Activated naive CD4-positive, alpha-beta T cell treated with anti-CD3 and anti-CD28 coated beads, Interleukin-2, amount 10 ng/mL, durations not matched to agents 7 days and 5 days (primary cell): ENCODE measurements at places on chromosomes 5 and 9.
A peak's percentile ranks its signal among the peaks of the same experiment; 100 is the strongest.

DNA sequence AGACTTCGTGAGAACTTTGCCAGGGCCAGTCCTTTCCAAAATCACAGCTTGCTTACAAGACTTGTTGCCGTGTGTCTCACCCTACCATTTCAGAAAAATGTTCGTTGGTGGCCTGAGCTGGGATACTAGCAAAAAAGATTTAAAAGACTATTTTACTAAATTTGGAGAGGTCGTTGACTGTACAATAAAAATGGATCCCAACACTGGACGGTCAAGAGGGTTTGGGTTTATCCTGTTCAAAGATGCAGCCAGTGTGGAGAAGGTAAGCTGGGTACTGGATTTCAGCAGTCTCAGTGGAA, 1.4 kb downstream of the HNRNPAB start:
- H3K4me3 ChIP-seq = peak overlapping the region; percentile 86
- H3K27me3 ChIP-seq = peaks cover 4% of the 10 kb centered on the region
- peaks cover 54% of the 10 kb centered on the region for H3K36me3 ChIP-seq
- no peak for DNase-seq
- H3K27ac ChIP-seq = peak overlapping the region; percentile 85

DNA sequence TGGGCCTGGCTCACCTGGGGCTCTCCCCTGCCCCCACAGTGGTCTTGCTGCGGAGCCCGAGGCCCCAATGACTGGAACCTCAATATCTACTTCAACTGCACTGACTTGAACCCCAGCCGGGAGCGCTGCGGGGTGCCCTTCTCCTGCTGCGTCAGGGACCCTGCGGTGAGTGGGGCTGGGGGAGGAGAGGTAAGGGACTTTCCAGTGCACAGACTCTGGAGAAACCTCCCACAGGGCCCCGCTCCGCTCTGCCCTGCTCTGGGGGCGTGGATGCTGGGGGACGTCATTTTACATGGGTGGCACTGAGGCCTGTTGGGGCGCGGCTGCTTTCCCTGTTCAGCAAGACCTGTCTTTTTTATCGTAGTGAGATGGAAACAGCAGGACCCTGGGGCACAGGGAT, 7.6 kb downstream of the TSPAN17 start:
- peaks cover 50% of the 10 kb centered on the region for H3K4me1 ChIP-seq
- no peaks in the 10 kb centered on the region for H3K27me3 ChIP-seq
- H3K36me3 ChIP-seq = peaks cover 23% of the 10 kb centered on the region

- H3K4me3 ChIP-seq = no peak overlapping the region
- no peak for DNase-seq
- peaks cover 4% of the 10 kb centered on the region for H3K27me3 ChIP-seq
- no peak overlapping the region for H3K27ac ChIP-seq
Observed at GRCh38 chr5:160445132-160445531, 23.5 kb downstream of the PTTG1 start.

DNA sequence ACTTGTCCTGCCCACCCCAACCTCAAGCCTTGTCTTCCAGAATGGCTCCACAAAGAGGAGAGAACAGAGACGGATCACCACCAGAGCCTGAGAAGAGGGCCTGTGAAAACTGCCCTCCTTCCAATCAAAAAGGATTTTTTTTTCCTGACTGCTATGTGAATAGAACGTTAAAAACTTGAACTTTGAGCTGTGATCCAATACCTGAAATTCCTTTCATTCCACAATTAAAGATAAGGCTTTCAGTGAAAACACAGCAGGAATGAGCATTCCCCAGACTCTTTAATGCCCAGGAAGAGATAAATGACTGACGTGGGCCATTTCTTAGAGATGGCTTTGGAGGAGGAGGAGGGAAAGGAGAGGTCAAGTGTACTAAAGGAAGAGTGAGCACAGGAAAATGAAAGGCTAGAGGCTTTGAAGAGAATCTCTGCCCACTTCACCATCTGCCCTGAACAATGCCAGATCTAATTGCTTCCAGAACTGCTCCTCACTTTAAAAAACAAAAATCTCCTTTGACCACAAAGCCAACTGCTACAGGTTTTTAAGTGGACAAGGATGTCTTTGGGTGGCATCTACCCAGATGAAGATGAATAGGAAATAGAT, 177.9 kb upstream of the MAP3K1 start:
- peaks cover 29% of the 10 kb centered on the region for H3K27me3 ChIP-seq
- peaks cover 9% of the 10 kb centered on the region for H3K4me1 ChIP-seq
- H3K27ac ChIP-seq = no peak overlapping the region

DNA sequence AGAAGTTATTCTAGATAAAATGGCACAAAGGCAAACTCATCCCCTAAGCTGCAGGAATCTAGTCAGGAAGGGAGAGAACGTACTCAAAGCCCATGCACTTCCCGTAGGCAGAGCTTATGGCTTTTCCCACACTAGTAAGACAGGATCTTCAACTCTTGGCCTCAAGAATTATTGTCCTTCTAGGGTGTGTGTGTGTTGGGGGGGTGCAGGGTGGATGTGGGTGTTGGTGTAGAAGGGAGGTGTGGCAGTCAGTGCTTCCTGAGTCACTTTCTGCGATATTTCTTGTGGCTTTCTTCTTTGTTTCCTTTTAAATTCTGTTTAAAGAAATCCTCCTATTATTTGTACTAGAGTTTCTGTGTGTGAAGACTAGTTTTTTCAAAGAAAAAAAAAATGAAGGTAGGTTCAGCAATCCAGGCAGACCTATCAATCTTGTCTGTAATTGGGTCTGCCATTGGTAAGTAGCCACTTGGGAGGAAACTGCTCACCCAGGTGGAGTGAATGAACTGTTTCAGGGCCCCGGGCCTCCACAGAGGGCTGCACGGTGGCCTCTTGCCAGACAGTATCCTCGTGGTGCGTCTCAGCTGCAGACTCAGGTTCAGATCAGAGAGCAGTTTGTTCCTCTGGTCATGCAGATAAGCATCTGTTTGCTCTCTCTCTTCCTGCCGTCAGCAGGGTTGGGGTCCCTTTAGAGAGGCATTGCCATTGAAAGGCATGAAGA, 131.9 kb downstream of the NPR3 start:
- peak overlapping the region; percentile 60 for H3K27ac ChIP-seq
- no peaks in the 10 kb centered on the region for H3K36me3 ChIP-seq
- no peaks in the 10 kb centered on the region for H3K27me3 ChIP-seq
- peak; percentile 24 for DNase-seq
- H3K4me3 ChIP-seq = no peak overlapping the region

DNA sequence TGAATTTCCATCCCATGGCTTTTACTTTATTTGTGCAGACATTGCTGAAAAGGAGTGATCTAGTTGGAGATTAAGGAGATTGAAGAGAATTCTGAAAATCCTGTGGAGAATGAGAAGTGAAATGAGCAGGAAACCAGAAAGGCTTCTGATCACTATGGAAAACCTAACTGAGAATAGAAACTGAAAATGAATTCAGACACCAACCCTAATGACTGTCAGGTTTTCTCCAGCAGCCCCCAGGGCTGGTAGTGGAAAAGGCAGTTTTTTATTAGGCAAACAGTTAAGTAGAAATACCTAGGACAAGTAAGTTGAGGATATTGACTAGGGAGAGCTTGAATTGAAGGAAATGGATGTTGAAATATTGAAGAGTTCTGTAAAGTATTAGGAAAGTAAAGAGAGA, 14.7 kb upstream of the ARRDC3 start:
- H3K27me3 ChIP-seq = no peaks in the 10 kb centered on the region
- no peak overlapping the region for H3K27ac ChIP-seq
- H3K36me3 ChIP-seq = no peaks in the 10 kb centered on the region
- DNase-seq = no peak
- peaks cover 8% of the 10 kb centered on the region for H3K4me1 ChIP-seq
- H3K4me3 ChIP-seq = no peak overlapping the region

DNA sequence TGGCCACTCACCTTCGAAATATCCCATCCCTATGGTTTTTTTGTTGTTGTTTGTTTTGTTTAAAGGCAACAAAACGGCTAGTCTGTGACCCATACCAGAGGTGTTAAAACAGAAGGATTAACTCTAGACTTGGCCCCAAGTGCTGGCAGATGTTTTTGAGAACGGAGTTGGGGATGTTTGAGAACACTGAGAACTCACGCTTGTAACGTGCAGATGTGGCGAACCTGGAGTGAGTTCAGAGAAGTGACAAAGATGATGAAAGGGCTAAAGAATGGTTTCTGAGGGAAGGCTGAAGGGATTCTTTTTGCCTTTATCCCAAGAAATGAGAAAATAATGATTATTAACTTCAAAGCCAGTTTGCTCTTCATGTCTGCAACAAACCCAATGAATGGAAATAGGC, 286.5 kb downstream of the ZNF608 start:
- no peak overlapping the region for H3K4me3 ChIP-seq
- H3K27ac ChIP-seq = no peak overlapping the region
- no peak for DNase-seq
- H3K4me1 ChIP-seq = no peaks in the 10 kb centered on the region
- H3K36me3 ChIP-seq = no peaks in the 10 kb centered on the region

DNA sequence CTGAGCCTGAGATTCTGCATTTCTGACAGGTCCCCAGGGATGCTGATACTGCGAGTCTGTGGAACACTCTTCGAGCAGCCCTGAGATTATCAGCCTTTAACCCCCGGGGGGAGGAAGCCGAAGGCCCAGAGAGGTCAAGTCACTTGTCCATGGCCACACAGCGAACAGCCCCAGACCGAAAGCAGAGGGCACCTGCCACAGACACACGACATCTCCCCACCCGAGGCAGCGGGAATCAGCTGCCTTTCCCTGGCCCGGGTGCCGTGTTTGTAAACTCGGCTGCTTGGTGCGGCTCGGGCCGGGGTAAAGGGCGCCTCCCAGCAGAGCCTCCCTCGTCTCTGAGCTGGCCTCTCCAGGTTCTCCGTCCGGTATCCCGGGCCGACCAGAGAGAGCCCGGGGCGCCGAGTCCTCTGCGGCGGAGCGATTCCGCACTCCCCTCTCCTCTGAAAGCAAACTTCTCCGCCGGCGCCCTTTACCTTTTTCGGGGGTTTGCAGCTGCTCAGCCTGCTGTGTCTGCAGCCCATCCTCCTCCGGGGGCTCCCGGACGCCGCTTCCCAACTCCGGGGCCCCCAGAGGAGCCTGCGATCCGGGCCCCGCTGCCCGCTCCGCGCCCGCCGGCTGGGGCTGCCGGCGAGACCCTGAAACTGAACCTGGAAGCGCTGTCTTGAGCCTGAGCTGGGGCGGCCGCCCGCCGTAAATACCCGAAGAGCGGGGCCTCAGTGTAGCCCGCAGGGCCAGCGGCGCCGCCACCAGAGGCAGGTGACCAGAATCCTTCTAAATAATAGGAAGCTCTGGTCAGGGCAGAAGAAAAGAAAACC, at the start of gene CCDC69:
Gene CCDC69, minus strand, starts transcription at position 646 of the 818 bp plus-strand sequence. Its CDS starts 122 bp downstream, at position 524.
- H3K36me3 ChIP-seq = peaks cover 33% of the 10 kb centered on the region
- peaks cover 61% of the 10 kb centered on the region for H3K4me1 ChIP-seq
- DNase-seq = peak; percentile 69
- H3K27ac ChIP-seq = peak within 1 kb of the TSS; percentile 88
- no peaks in the 10 kb centered on the region for H3K27me3 ChIP-seq
- peak within 1 kb of the TSS; percentile 85 for H3K4me3 ChIP-seq
